ENCODE measurements at places on chromosomes 5 and 9. TPM values are rescaled to one million over a fixed set of nuclear protein-coding genes. Genes with fewer than 3 reads are reported as not detected.

Gene WNT8A
- total RNA-seq: 2.2 TPM

Gene CRAT
- 17.4 TPM for total RNA-seq

Gene OR1L1
- not detected for total RNA-seq

Gene N4BP3
- 12.7 TPM for total RNA-seq

GRCh38 chr5:126166368-126166767 lies 256.8 kb upstream of the GRAMD2B start:
- no peak for DNase-seq
- H3K36me3 ChIP-seq: no peaks in the 10 kb centered on the region
- no peaks in the 10 kb centered on the region for H3K4me1 ChIP-seq
- no peak overlapping the region for H3K4me3 ChIP-seq
- no peak overlapping the region for H3K27ac ChIP-seq
- no peaks in the 10 kb centered on the region for H3K27me3 ChIP-seq

- DNase-seq: no peak
- H3K4me1 ChIP-seq: no peaks in the 10 kb centered on the region
- no peaks in the 10 kb centered on the region for H3K36me3 ChIP-seq
- no peaks in the 10 kb centered on the region for H3K27me3 ChIP-seq
Observed at GRCh38 chr9:133943781-133944745, 48.1 kb downstream of the VAV2 start.

DNA sequence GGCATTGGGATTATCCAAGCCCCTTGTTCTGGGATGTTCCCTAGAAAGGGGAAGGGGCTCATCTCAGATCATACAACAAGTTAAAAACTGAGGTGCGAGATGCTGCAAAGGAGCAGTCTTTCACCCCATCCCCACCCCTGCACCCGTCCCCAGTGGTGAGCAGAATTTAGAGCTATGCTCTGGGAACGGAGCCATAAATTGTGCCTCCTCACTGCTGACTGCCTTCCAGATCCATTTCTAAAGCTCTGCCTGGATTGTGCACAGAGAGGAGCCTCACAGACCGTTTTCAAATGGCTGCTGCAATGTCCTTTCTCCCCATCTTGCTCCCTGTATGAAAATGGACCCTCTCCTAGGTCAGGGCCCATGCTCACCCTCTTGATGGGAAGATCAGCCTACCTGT lies 8.3 kb downstream of the SLC25A48 start:
- no peaks in the 10 kb centered on the region for H3K36me3 ChIP-seq
- no peak overlapping the region for H3K27ac ChIP-seq
- H3K4me1 ChIP-seq: no peaks in the 10 kb centered on the region

DNA sequence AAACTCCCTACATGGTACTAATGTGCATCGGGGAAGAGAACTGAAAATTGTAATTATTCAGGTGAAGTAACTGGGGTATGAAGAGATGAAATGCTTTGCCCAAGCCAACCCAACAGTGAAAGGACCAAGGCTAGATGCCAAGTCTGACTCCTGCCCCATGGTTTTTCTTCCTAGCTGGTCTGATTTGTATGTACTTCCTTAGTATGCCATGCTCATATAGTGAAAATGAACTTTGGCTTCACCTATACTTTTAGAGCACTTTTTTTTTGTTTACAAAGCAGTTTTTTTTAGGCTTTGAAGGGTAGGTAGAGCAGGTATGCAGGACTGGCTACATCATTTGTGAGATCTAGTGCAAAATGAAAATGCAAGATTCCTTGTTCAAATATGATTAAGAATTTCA lies 359.4 kb upstream of the RIOK2 start:
- no peaks in the 10 kb centered on the region for H3K4me1 ChIP-seq
- no peak overlapping the region for H3K4me3 ChIP-seq
- H3K27ac ChIP-seq: no peak overlapping the region

- no peak overlapping the region for H3K4me3 ChIP-seq
- no peak overlapping the region for H3K27ac ChIP-seq
- no peak for DNase-seq
- no peaks in the 10 kb centered on the region for H3K27me3 ChIP-seq
- no peaks in the 10 kb centered on the region for H3K4me1 ChIP-seq
- H3K36me3 ChIP-seq: no peaks in the 10 kb centered on the region
Observed at GRCh38 chr5:32581010-32581785, 4.2 kb upstream of the SUB1 start.

DNA sequence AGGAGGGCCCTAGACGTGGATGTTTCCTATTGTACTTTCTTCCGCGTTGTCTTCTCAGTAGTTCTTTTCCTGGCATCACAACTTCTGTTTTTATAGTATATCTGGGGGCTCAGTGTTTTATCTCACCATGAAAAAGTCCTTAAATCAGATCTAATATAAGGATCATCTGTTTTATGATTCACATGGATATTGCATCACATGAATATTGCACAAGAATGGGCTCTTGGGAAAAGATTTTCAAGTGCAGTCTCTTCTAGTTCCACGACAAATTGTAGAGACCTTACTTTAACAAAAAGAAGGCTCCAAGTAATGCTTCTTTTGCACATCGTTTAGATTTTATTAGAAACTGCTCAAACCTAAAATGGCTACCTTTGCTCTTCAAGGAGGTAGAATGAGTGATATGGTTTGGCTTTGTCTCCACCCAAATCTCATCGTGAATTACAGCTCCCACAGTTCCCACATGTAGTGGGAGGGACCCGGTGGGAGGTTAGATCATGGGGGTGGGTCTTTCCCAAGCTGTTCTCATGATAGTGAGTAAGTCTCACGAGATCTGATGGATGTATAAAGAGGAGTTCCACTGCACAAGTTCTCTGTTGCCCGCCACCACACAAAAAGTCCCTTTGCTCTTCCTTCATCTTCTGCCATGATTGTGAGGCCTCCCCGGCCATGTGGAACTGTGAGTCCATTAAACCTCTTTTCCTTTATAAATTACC lies 53.7 kb upstream of the FAM120A start:
- H3K4me1 ChIP-seq: no peaks in the 10 kb centered on the region
- no peak overlapping the region for H3K4me3 ChIP-seq
- no peak for DNase-seq
- no peaks in the 10 kb centered on the region for H3K36me3 ChIP-seq
- no peak overlapping the region for H3K27ac ChIP-seq

DNA sequence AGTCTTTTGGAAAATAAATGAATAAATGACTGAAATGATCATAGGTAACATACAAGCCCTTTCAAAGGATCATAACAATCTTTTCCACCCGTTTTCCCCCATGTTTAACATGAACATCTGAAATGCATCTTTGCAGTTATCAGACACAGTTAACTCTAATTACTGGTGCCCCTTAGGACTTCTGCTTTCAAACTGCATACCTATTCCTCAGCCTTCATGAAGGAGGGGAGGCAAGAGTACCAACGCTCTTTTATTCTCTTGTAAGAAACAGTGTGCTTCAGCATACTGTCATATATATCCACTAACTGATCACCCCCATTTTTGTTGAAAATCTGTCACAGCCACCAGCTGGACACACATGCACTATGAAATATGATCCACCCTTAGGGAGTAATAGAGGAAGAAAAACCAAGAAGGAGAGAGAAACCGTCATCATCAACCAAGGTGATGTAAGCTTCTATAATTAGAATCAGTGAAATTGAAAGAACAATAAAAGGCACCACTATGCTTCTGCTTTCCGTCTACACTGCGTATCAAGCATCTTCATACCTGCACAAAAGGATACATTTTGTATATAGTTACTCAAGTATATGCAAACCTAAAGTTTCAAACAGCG lies 98.7 kb downstream of the RAPGEF6 start:
- H3K27me3 ChIP-seq: no peaks in the 10 kb centered on the region
- H3K27ac ChIP-seq: peak overlapping the region; percentile 61
- no peak for DNase-seq
- peaks cover 14% of the 10 kb centered on the region for H3K36me3 ChIP-seq

- DNase-seq: no peak
- no peaks in the 10 kb centered on the region for H3K4me1 ChIP-seq
- H3K27ac ChIP-seq: no peak overlapping the region
- H3K36me3 ChIP-seq: no peaks in the 10 kb centered on the region
- H3K4me3 ChIP-seq: no peak overlapping the region
Observed at GRCh38 chr9:71835596-71835995, 67.3 kb upstream of the CEMIP2 start.
